ENCODE measurements at places on chromosomes 1 and 21.

DNA sequence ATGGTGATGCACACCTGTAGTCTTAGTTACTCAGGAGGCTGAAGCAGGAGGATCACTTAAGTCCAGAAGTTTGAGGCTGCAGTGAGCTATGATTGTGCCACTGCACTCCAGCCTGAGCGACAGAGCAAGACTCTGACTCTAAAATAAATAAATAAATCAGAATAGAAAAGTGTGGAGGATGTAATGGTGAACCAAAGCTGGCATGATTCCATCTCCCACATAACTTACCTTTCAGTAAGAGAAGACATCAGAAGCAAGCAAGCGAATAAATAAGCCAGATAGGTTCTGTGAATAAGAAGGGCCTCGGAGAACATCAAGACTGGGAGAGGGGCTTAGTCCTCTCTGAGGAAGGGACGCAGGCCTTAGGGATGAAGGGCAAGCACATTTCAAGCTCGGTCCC, 59.5 kb downstream of the TOMM20 start:
- DNase-seq, result no peak

GRCh38 chr1:196295766-196296165, 312.5 kb downstream of the KCNT2 start:
- DNase-seq, result no peak

- no peak for DNase-seq
Observed at GRCh38 chr1:61227857-61228550, 145.6 kb downstream of the NFIA start.

GRCh38 chr1:5717031-5717682, 275.1 kb downstream of the NPHP4 start:
- no peak for DNase-seq

- no peak for DNase-seq
Observed at GRCh38 chr1:184753608-184754475, 816 bp downstream of the EDEM3 start.

GRCh38 chr1:1962752-1963151, 40.8 kb downstream of the CFAP74 start:
- no peak for DNase-seq

DNA sequence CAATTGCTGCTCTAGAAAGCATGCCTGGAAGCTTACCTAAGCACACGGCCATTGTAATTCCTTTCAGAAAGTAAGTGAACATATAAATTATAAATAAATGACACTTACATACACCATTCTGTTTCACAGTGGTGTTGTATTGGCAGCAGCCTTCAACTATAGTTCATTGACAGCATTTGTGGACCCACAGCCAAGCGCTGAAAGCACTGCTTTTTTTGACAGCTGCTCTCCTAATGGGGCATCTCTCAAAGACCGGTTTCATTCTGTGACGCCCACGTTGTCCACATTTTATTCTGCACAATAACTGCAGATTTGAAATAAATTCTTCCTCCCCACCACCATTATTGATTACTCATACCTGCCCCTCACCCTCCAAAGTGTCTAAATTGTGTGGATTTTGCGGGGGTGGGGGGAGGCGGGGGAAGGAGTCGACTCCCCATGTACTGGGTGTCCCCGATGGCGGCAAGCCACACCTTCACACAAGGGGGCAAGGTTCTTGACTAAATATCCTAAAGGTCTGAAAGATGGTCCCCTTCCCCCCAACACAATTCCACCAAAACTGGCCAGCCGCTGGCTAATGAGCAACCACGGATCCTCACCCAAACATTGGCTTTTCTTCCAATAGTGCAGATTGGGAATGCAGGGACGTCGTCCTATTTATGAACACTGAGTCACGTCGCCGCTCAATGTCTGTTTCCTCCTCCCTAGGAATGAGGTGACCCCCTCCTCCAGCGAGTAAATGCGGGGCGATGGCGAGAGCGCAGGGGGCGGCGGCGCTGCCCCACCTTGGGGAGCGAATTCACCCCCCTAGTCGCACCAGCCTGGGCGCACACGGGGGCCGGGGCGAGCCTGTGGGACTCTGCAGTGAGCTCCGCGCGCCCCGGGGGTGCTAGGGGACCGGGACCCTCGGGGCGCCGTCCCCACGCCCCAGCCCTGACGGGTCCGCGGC, 960 bp downstream of the RCAN1 start:
- DNase-seq, result no peak

GRCh38 chr1:231159963-231160761, 1.7 kb upstream of the TRIM67 start:
- no peak for DNase-seq

GRCh38 chr1:33014464-33015163, 22.1 kb downstream of the AK2 start:
- DNase-seq, result no peak

GRCh38 chr1:247180581-247180980, 8.8 kb upstream of the ZNF124 start:
- DNase-seq, result no peak

GRCh38 chr1:209641832-209642172, 10.4 kb downstream of the LAMB3 start:
- no peak for DNase-seq

Measured in skeletal muscle cell (primary cell).